Fibroblast of lung (primary cell): ENCODE measurements at places on chromosomes 13 and 19. TPM values are rescaled to one million over a fixed set of nuclear protein-coding genes. Genes with fewer than 3 reads are reported as not detected.

DNA sequence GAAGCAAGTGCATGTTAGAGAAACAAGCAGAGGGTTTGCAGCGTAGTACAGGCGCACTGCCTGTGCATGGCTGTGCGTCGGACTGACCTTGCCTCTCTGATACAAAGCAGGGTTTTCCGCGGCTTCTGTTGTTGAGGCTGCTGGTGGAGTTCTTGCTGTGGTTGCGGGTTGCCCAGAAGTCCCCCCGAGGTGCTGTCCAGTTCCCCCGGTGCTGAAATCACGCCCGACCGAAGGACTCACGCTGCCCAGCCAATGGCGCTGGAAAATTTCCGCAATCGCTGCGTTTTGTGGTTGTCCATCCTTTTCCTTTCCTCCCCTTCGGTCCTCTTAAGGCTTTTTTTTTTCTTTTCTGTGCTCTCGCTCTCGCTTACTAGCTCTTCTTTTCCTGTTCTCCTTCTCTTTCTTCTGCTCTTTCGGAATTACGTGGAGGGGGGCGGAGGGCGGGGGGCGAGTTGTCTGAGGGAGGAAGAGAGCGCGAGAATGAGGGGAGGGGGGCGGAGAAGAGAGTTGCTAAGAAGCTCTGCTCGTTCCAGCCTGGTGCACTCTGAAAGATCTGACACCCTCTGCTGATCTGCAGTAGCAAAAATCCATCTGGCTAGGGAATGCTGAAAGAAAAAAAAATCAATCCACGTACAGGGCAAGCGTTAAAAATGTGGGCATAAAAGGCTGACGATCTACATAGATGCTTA is at the start of gene SLITRK1:
TSS of gene SLITRK1 (minus strand) at position 558 of the 689 bp plus-strand sequence. CDS start 967 bp downstream, outside the sequence.
- peak; percentile 74 for DNase-seq

- DNase-seq, result no peak
These were observed 10.2 kb downstream of the OR2Z1 start for GRCh38 chr19:8731428-8732169.

DNA sequence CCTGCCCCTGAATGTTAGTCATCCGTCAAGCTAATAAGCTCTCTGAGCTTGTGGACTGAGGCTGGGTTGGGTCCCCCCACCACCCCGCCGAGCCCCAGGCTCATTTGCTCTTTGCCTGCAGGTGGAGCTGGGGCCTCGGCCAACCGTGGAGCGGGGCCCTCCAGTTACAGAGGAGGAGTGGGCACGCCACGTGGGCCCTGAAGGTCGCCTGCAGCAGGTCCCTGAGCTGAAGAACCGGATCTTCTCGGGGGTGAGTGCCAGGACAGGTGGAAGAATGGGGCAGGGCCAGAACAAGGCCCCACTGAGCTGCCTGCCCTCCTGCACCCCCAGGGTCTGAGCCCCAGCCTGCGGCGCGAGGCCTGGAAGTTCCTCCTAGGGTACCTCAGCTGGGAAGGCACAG is 5.1 kb downstream of the TBC1D17 start:
- DNase-seq, result no peak

- peak; percentile 23 for DNase-seq
These were observed 77.5 kb downstream of the DLEU7 start for GRCh38 chr13:50766013-50766412.

- DNase-seq, result no peak
These were observed 911.0 kb downstream of the UQCRFS1 start for GRCh38 chr19:28301961-28302360.

Gene KLK8
- total RNA-seq, result not detected in 2 replicates
